ENCODE measurements at places on chromosomes 7 and 10. TPM values are rescaled to one million over a fixed set of nuclear protein-coding genes. Genes with fewer than 3 reads are reported as not detected.

DNA sequence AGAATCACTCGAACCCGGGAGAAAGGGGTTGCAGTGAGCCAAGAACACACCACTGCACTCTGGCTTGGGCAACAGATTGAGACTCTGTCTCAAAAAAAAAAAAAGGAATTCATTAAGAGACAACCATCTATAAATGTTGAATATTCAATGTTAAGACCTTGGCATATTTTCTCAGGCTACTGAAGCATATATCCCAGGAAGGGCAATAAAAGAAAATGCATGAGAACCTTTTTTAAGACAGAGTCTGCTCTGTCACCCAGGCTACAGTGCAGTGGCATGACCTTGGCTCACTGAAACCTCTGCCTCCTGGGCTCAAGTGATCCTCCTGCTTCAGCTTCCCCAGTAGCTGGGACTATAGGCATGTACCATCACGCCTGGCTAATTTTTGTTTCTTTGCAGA is 165.0 kb downstream of the JMJD1C start:
- DNase-seq, result no peak
- no peaks in the 10 kb centered on the region for H3K27me3 ChIP-seq
- H3K4me3 ChIP-seq, result no peak overlapping the region
- no peak overlapping the region for H3K27ac ChIP-seq
- peaks cover 3% of the 10 kb centered on the region for H3K36me3 ChIP-seq

DNA sequence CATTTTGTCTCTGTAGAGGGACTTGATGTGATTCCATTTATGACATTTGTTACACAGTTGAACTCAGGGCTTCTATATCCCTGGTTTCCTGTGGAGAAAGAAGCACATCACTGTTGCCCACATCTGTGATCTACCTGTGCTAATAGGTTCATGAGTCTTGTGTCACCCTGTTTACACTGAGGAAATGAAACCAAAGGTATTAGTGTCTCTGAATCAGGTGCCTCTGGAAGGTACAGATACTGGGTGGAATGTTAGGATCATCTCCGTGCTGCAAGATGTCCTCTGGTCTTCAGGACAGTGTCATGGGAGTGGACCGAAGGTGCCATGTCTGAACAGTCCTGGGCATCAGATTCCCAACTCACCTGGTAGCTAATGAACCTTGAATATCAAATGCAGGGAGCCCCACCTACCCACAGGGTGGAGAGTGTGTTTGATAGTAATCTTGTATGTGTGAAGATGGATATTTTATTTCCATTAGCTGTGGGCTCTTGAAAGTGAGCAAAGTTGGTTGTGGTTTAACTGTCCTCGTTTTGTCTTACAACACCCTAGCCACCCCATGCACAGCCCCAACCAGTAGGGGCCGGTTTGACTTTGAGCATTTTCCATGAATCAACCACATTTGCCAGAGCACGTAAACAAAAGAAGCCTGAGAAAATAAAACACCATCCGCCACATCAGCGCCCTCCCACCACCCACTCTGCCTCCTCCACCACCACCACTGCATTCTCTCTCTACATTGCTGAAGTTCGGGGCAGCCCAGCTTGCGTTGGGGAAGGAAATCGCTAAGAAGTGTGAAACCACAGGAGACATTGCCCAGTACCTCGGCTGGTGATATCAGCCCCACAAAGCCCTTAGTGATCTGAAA is 40.7 kb downstream of the TARP start:
- peak overlapping the region; percentile 90 for H3K27ac ChIP-seq
- peak; percentile 94 for DNase-seq
- no peaks in the 10 kb centered on the region for H3K27me3 ChIP-seq
- peaks cover 24% of the 10 kb centered on the region for H3K36me3 ChIP-seq

- no peak for DNase-seq
- no peak overlapping the region for H3K27ac ChIP-seq
- H3K4me3 ChIP-seq, result no peak overlapping the region
- H3K27me3 ChIP-seq, result peaks cover 6% of the 10 kb centered on the region
- H3K36me3 ChIP-seq, result no peaks in the 10 kb centered on the region
- H3K4me1 ChIP-seq, result no peaks in the 10 kb centered on the region
Measured at GRCh38 chr7:117238937-117239336, 83.9 kb downstream of the WNT2 start.

GRCh38 chr7:150406567-150407421 is 27.7 kb downstream of the ZNF775 start:
- peak; percentile 62 for DNase-seq
- peak overlapping the region; percentile 79 for H3K4me3 ChIP-seq
- H3K36me3 ChIP-seq, result peaks cover 8% of the 10 kb centered on the region
- peak overlapping the region; percentile 91 for H3K27ac ChIP-seq
- H3K4me1 ChIP-seq, result peaks cover 39% of the 10 kb centered on the region

DNA sequence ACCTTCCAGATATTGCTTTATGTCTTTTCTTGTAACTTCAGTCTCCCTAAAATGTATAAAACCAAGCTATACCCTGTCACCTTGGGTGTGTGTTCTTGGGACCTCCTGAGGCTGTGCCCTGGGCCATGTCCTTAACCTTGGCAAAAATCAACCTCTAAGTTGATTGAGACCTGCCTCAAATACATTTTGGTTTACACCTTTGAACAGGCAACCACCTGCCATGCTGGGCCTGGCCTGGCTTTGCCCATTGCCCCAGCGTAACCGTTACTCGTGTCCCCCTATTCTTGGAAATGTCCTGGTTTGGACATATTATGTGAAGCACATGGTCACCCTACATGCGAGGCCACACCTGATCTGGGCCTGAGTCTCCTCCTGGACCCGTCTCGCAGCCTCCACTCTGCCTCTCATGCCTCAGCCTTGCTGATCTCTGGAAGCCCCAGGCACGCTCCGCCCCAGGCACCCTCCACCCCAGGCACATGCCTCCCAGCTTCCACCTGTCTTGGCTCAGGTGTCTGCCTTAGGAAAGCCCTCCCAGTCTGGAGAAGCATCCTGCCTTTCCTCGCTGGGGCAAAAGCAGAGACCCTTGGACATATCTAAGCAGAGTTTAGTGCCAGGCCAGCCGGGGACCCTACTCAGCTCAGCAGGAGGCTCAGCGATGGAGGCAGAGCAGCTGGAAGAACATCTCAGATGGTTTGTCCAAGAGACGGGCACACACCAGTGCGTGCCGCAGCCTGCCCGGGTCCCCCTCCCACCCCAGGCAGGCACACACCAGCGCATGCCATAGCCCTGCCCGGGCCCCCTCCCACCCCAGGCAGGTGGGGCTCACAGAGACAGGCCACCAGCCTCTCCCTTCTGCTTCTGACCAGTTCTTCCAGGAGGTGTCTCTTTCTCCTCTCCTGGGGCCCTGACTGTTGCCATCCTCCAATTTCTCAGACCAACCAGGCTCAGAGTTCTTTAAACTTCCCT is 4.0 kb upstream of the VIPR2 start:
- H3K27ac ChIP-seq, result no peak overlapping the region
- H3K36me3 ChIP-seq, result no peaks in the 10 kb centered on the region
- DNase-seq, result no peak
- H3K4me1 ChIP-seq, result no peaks in the 10 kb centered on the region
- peaks cover 9% of the 10 kb centered on the region for H3K27me3 ChIP-seq

DNA sequence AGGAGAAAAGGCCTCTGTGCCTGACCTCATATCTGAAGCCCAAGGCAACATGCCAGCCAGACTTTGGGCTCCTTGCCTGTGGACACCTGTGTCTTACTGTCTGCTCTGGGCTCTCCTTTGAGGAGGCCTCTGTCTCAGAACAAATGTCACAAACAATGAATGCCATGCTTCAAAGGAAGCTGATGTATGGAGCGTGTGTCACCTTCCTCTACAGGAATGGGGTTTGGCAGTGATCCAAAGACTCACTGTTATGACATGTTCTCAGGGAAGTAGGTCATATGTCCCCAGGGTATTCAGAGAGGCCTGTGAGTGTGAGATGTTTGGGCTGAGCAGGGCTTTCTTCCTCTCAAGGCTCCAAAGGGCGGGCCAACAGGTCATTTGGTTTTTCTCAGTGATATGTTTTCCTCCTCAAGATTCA is 38.4 kb downstream of the PTPRE start:
- no peaks in the 10 kb centered on the region for H3K27me3 ChIP-seq
- no peaks in the 10 kb centered on the region for H3K36me3 ChIP-seq
- H3K4me1 ChIP-seq, result peaks cover 13% of the 10 kb centered on the region
- peak; percentile 17 for DNase-seq
- H3K4me3 ChIP-seq, result no peak overlapping the region

DNA sequence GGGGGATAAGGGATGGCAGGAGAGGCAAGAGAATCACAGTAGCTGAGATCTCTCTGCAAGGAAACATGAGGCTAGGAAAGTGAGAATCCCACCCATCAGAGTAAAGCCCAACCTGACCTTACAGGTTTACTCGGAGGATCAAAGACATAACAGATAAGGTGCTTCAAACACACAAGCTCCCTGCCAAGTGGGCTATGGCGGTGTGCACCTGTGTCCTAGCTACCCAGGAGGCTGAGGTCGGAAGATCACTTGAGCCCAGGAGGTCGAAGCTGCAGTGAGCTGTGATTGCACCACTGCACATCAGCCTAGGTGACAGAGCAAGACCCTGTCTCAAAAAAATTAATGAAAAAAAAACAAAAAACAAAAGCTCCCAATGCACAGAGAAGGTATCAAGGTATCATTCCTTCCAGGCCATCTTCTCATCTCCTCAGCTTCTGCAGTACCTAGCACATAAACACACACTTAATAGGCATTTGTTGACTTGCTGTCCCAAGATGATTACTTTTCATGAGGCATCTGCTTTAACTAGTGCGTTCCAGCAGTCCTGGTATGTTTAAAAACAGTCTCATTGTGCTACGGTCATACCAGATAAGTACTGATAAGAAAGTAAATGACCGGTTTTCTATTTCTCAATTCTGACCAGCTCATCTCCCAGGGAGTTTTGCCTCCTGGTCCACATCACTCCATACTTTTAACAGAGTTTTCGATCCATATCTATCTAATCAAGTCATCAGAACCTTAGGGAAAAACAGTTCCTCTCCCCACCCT is 13.3 kb downstream of the GNA12 start:
- H3K27ac ChIP-seq, result no peak overlapping the region
- H3K27me3 ChIP-seq, result no peaks in the 10 kb centered on the region
- DNase-seq, result no peak
- H3K4me1 ChIP-seq, result peaks cover 9% of the 10 kb centered on the region

DNA sequence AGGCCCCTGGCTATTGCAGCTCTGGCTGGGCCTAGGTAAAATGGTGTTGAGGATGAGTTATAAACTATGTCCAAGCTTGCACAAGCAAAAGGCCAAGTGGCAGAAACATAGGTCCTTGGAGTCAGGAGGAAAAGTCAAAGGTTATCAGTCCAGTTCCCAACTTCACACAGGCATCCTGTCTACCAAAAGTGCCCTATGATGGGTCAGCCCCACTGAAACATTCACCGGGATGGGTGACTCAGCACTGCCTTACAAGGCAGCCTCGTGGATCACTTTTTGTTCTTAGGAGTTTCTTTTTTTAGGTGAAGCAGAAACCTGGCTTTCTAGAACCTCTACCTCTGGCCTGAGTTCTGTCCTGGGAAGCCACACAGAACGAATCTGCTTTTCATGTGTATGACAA is 158.8 kb upstream of the LYZL2 start:
- no peaks in the 10 kb centered on the region for H3K36me3 ChIP-seq
- no peak overlapping the region for H3K4me3 ChIP-seq
- H3K4me1 ChIP-seq, result peaks cover 38% of the 10 kb centered on the region
- no peak for DNase-seq
- H3K27ac ChIP-seq, result peak overlapping the region; percentile 21

GRCh38 chr7:153564391-153564790 is 487.8 kb upstream of the DPP6 start:
- H3K36me3 ChIP-seq, result no peaks in the 10 kb centered on the region
- no peak for DNase-seq
- H3K4me1 ChIP-seq, result no peaks in the 10 kb centered on the region
- no peak overlapping the region for H3K27ac ChIP-seq

- no peak overlapping the region for H3K27ac ChIP-seq
- H3K36me3 ChIP-seq, result no peaks in the 10 kb centered on the region
- no peak for DNase-seq
- peaks cover 6% of the 10 kb centered on the region for H3K4me1 ChIP-seq
- H3K4me3 ChIP-seq, result no peak overlapping the region
- peaks cover 9% of the 10 kb centered on the region for H3K27me3 ChIP-seq
Measured at GRCh38 chr7:12623885-12624498, 53.5 kb downstream of the SCIN start.

GRCh38 chr7:104328970-104329825 is 795 bp downstream of the LHFPL3 start:
- H3K27me3 ChIP-seq, result peaks cover 51% of the 10 kb centered on the region
- peaks cover 8% of the 10 kb centered on the region for H3K4me1 ChIP-seq
- peak overlapping the region; percentile 30 for H3K4me3 ChIP-seq
- no peaks in the 10 kb centered on the region for H3K36me3 ChIP-seq
- H3K27ac ChIP-seq, result no peak overlapping the region

- H3K27ac ChIP-seq, result no peak overlapping the region
- peaks cover 4% of the 10 kb centered on the region for H3K27me3 ChIP-seq
- DNase-seq, result no peak
- H3K4me1 ChIP-seq, result peaks cover 2% of the 10 kb centered on the region
- no peak overlapping the region for H3K4me3 ChIP-seq
Measured at GRCh38 chr7:99193527-99194220, 14.2 kb downstream of the KPNA7 start.

- no peak overlapping the region for H3K27ac ChIP-seq
- DNase-seq, result peak; percentile 13
- no peaks in the 10 kb centered on the region for H3K27me3 ChIP-seq
Measured at GRCh38 chr7:105769901-105770628, 106.3 kb downstream of the ATXN7L1 start.

GRCh38 chr7:155283565-155284194 is 14.0 kb upstream of the INSIG1 start:
- peaks cover 3% of the 10 kb centered on the region for H3K27me3 ChIP-seq
- peaks cover 34% of the 10 kb centered on the region for H3K4me1 ChIP-seq
- no peak overlapping the region for H3K4me3 ChIP-seq
- peak; percentile 24 for DNase-seq
- no peaks in the 10 kb centered on the region for H3K36me3 ChIP-seq

GRCh38 chr7:129136887-129137642 is 7.4 kb upstream of the TSPAN33 start:
- H3K36me3 ChIP-seq, result no peaks in the 10 kb centered on the region
- H3K4me3 ChIP-seq, result peak overlapping the region; percentile 58
- H3K27me3 ChIP-seq, result no peaks in the 10 kb centered on the region
- peak overlapping the region; percentile 92 for H3K27ac ChIP-seq

- no peak overlapping the region for H3K27ac ChIP-seq
- DNase-seq, result no peak
- no peaks in the 10 kb centered on the region for H3K27me3 ChIP-seq
Measured at GRCh38 chr10:51063659-51064535, 10.4 kb upstream of the PRKG1 start.

DNA sequence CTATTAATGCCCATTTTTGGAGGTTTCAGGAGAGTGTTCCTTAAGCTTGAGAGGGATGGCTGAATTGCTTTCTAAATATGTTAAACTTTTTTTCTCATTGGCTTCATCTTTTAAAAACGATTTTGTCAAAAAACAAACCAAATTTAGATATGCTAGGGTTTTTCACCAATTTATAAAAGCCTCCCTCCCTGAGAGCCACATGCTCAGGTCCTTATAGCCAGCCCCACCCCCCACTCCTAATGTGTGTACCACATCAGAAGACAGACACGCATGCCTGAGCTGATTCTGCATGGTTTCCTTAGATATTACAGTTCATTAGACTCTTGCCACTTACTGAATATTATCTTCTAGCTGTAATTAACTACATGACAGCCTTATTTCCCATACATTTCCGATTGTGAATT is 2.0 kb downstream of the CUL1 start:
- peaks cover 9% of the 10 kb centered on the region for H3K36me3 ChIP-seq
- DNase-seq, result peak; percentile 82
- H3K4me3 ChIP-seq, result peak overlapping the region; percentile 84
- H3K27me3 ChIP-seq, result no peaks in the 10 kb centered on the region
- peak overlapping the region; percentile 89 for H3K27ac ChIP-seq

The CTNNA3 gene
- total RNA-seq, result not detected

The PDLIM1 gene
- 0.74 TPM for total RNA-seq

The NEUROG3 gene
- 2.3 TPM for total RNA-seq

The NKX1-2 gene
- not detected for total RNA-seq

The GFRA1 gene
- not detected for total RNA-seq

The CPA1 gene
- total RNA-seq, result not detected

The CALML5 gene
- total RNA-seq, result not detected

The OPN4 gene
- not detected for total RNA-seq

Data from activated CD8-positive, alpha-beta T cell treated with anti-CD3 and anti-CD28 coated beads for 36 hours (primary cell).